ENCODE measurements at places on chromosomes 2 and 18.

- DNase-seq = no peak
These were observed 161.4 kb downstream of the MYO3B start for GRCh38 chr2:170339322-170339721.

DNA sequence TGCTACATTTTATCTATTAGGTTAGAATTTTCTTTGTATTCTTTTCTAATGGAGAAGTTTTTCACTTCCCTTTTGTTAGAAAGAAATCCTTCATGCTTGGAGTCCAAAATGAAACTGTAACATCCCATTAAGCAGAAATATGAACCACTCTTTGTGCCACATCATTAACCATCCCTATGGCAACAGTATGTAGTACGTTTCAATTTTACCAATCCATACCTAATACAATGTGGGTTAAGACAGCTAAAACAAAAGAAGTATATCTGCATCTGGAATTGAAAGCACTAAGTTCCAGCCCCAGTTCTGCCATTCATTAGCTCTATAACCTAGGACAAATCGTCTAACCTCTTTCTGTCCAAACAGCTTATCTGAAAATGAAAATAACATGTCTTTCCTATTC lies 409.2 kb upstream of the SPHKAP start:
- no peak for DNase-seq

- DNase-seq = no peak
These were observed 21.6 kb downstream of the SESTD1 start for GRCh38 chr2:179243046-179243445.

DNA sequence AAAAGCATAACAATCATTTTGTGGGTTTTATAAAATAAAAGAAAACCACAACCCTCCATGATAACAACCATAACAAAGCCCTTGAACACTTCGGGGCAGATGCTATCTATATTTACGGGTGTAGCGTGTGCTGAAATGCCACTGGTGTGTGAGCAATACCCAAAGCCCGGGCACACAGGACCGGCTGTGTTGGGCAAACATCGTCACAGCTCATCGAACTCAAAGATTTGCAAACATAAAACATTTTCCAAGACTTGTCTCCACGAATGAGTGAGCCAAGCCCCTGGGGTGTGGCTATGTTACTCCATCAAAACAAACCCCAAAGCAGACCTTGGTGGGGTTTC lies 290.2 kb downstream of the LPIN1 start:
- no peak for DNase-seq

- no peak for DNase-seq
These were observed 102.5 kb downstream of the ASAP2 start for GRCh38 chr2:9309147-9309546.
